ENCODE measurements at places on chromosomes 12 and 14.

- no peak overlapping the region for H3K27ac ChIP-seq
- no peak overlapping the region for H3K4me3 ChIP-seq
- no peaks in the 10 kb centered on the region for H3K27me3 ChIP-seq
- no peak for DNase-seq
- H3K4me1 ChIP-seq = no peaks in the 10 kb centered on the region
- H3K36me3 ChIP-seq = peaks cover 30% of the 10 kb centered on the region
Measured at GRCh38 chr12:115998794-115999478, 278.6 kb downstream of the MED13L start.

DNA sequence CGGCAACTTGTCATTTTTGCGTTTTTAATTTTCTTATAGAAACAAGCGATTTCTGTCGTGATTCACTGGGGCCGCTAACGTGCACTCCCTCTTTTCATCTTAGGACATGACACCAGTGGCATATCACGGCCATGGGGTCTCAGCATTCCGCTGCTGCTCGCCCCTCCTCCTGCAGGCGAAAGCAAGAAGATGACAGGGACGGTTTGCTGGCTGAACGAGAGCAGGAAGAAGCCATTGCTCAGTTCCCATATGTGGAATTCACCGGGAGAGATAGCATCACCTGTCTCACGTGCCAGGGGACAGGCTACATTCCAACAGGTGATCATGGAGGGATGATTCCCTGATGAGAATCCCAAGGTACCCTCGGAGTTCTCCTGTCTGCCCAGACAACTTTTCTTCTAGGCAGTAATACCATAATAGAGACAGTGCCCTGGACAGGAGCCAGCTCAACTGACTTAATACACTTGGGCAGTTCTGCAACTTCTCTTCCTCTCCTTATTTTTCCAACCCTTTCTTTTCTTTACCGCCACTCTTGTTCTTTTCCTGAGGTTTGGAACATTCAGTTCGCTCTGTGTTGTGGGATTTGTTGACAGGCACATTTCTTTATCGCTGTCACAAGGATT lies 821 bp downstream of the TMEM106C start:
- peak; percentile 42 for DNase-seq
- peaks cover 6% of the 10 kb centered on the region for H3K4me1 ChIP-seq
- no peak overlapping the region for H3K27ac ChIP-seq
- peak overlapping the region; percentile 85 for H3K4me3 ChIP-seq
- H3K27me3 ChIP-seq = no peaks in the 10 kb centered on the region

DNA sequence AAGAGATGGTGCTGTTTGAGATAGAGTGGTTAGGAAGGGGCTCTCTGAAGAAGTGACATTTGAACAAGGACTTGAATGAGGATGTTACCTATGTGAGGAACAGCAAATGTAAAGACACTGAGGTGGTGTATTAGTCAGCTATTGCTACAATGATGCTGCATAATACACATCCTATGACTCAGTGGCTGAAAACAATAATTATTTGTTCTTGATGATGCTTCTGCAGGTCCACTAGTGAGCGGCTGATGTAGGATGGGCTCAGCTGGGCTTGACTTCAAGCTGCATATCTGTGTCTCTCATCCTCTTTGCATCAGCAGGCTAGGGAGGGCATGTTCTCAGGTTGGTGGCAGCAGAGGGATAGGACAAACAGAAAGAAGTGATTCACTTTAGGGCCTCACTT lies 21.4 kb upstream of the CLMN start:
- no peaks in the 10 kb centered on the region for H3K27me3 ChIP-seq
- H3K27ac ChIP-seq = no peak overlapping the region
- H3K36me3 ChIP-seq = no peaks in the 10 kb centered on the region
- no peaks in the 10 kb centered on the region for H3K4me1 ChIP-seq

DNA sequence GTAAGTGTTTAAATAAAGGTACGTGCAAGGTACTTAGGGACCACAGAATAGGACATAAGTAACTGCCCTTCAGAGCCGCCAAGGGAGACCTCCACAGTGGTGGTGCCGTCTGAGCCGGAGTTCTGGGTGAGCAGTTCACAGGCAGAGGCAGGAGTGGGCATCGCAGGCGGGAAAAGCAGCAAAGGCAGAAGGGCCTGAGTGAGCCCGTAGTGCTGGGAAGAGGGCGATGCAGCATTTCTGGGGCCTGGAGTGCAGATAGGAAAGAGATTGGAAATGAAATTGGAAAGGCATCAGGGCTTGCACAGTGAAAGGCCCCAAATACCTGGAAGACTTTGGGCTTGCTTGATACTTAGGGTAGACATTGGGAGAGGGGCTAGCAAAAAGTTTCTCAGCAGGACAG lies 32.9 kb downstream of the EVL start:
- no peak overlapping the region for H3K4me3 ChIP-seq
- no peak for DNase-seq
- H3K36me3 ChIP-seq = no peaks in the 10 kb centered on the region

DNA sequence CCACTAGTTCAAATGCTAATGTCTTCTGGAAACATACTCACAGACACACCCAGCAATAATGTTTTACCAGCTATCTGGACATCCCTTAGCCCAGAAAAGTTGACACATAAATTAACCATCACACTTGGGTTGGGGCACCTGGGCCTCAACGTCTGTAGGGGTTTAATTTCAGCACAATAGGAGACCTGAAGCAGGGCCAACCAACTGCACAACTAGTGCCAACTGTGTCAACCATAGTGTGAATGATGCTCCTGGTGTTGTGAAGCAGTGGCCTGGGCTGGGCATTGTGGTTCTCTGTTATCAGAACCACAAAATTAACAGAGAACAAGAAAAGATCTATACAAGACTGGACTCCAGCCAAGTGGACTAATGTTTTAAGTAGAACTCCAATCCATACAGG lies 106.7 kb upstream of the PPM1H start:
- no peak for DNase-seq
- no peak overlapping the region for H3K4me3 ChIP-seq
- H3K27ac ChIP-seq = no peak overlapping the region
- no peaks in the 10 kb centered on the region for H3K4me1 ChIP-seq

- H3K27ac ChIP-seq = no peak overlapping the region
- peaks cover 2% of the 10 kb centered on the region for H3K4me1 ChIP-seq
- DNase-seq = no peak
- no peak overlapping the region for H3K4me3 ChIP-seq
- H3K27me3 ChIP-seq = no peaks in the 10 kb centered on the region
- no peaks in the 10 kb centered on the region for H3K36me3 ChIP-seq
Measured at GRCh38 chr14:25032092-25032784, 17.7 kb downstream of the STXBP6 start.

- peaks cover 1% of the 10 kb centered on the region for H3K36me3 ChIP-seq
- DNase-seq = no peak
- no peaks in the 10 kb centered on the region for H3K27me3 ChIP-seq
- H3K4me1 ChIP-seq = no peaks in the 10 kb centered on the region
- H3K4me3 ChIP-seq = no peak overlapping the region
Measured at GRCh38 chr12:9615420-9616136, 7.9 kb upstream of the KLRB1 start.

DNA sequence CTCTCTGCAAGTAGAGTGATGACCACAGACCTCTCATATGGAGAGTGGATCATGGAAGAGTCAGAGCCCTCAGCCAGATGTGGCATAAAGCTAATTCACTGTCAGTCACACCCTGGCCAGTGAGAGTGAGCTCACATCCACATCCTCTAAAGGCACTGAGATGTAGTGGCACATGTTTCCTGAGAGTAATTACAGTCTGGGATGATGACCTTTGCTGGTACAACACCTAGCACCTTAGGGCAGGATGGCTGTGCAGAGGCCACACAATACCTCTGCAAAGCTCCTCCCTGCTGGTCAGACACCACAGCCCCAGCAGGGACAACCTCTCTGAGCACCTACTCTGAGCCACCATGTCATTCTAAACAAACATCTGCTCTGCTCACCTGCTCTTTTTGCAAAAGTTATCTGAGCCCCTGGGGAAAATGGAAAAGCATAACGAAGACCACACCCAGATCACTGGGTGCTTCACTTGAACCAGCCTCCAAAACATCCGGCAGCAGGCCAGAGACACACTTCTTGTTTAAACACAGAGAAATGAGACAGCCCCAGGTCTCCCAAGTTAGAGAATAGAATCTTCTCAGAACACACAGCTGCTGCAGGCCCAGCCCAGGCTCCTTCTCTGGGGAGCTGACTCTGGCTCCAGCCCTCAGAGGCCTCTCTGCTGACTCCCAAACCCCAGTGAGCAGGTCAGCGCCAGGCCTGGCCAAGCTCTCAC lies 30.3 kb downstream of the PITPNM2 start:
- peak overlapping the region; percentile 20 for H3K27ac ChIP-seq
- peak; percentile 91 for DNase-seq
- no peaks in the 10 kb centered on the region for H3K4me1 ChIP-seq
- no peaks in the 10 kb centered on the region for H3K27me3 ChIP-seq

DNA sequence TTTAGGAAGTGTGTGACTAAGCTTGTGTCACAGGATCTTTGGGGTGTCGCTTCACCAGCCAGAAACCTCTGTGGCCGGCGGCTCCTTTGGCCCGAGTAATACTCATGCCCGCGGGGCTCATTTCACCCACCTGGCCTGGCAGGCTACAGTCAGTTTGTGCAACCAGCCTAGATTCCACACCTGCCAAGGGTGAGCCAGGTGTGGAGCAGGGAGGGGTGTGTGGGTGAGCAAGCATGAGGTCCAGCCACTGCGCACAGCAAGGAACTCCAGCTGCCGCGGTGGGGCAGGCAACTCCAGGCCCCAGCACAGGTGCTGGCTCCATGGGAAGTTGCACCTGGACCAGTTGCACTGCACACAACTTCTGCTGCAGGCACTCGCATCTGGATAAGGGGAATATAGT lies 462.3 kb upstream of the LRFN5 start:
- no peaks in the 10 kb centered on the region for H3K36me3 ChIP-seq
- H3K4me1 ChIP-seq = no peaks in the 10 kb centered on the region
- H3K4me3 ChIP-seq = no peak overlapping the region
- no peak overlapping the region for H3K27ac ChIP-seq
- peak; percentile 84 for DNase-seq
- H3K27me3 ChIP-seq = no peaks in the 10 kb centered on the region

- no peaks in the 10 kb centered on the region for H3K36me3 ChIP-seq
- H3K4me3 ChIP-seq = no peak overlapping the region
Measured at GRCh38 chr14:97785495-97785894, 988.3 kb downstream of the VRK1 start.

GRCh38 chr14:90518069-90518940 lies 121.5 kb downstream of the CALM1 start:
- H3K27ac ChIP-seq = no peak overlapping the region
- no peaks in the 10 kb centered on the region for H3K27me3 ChIP-seq
- no peak overlapping the region for H3K4me3 ChIP-seq

DNA sequence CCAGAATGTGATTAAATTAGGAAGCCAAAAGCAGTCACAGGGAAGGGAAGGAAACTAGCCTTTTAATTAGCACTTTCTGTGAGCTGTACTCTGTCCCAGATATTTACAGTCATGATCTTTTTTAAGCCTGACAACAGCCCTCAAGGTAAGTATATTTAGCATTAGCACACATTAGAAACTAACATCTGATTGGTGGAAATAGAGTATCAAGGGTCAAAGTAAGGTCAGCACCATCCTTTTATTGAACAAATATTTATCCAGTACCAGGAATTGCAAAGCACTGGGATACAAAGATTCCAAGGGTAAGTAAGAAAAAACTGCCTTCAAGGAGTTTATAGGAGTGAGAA lies 28.2 kb downstream of the RPGRIP1 start:
- no peaks in the 10 kb centered on the region for H3K36me3 ChIP-seq
- peaks cover 4% of the 10 kb centered on the region for H3K4me1 ChIP-seq
- no peak overlapping the region for H3K4me3 ChIP-seq
